ENCODE measurements at places on chromosomes 13 and 19.

- H3K27ac ChIP-seq: no peak overlapping the region
- peaks cover 3% of the 10 kb centered on the region for H3K4me1 ChIP-seq
- H3K36me3 ChIP-seq: no peaks in the 10 kb centered on the region
- no peak for DNase-seq
Measured at GRCh38 chr13:110474713-110475112, 86.8 kb downstream of the RAB20 start.

- H3K4me1 ChIP-seq: peaks cover 2% of the 10 kb centered on the region
- peak; percentile 37 for DNase-seq
- peaks cover 4% of the 10 kb centered on the region for H3K36me3 ChIP-seq
- no peak overlapping the region for H3K27ac ChIP-seq
- H3K27me3 ChIP-seq: peaks cover 58% of the 10 kb centered on the region
- H3K4me3 ChIP-seq: no peak overlapping the region
Measured at GRCh38 chr19:1774989-1775772, 21.9 kb downstream of the ONECUT3 start.

DNA sequence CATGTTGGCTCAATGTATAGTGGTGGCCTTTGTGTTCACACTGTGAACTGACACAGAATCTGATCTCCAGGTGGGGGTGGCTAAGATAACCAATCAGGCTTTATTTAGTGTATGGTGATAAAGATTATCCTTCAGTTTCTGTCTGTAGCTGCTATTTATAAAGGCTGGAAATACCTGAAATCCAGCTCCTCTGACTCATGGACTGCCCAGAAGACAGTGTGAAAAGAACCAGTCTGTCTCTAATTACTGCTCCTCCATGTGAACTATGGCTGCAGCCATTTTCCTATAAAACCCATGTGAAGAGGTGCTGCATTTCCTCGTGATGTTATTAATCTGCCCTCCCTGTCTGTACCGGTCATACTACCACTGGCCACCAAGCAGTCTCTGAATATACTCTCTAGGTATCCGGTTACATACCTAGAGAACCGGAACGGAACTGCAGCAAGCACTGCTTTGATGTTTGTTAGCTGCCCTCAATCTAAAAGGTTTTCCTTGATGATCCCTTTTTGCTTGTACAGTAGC, 238.0 kb downstream of the LHFPL6 start:
- DNase-seq: no peak
- H3K27ac ChIP-seq: no peak overlapping the region
- H3K27me3 ChIP-seq: peaks cover 14% of the 10 kb centered on the region
- H3K36me3 ChIP-seq: no peaks in the 10 kb centered on the region
- H3K4me1 ChIP-seq: no peaks in the 10 kb centered on the region

GRCh38 chr19:12769689-12770088, 5.7 kb downstream of the HOOK2 start:
- no peaks in the 10 kb centered on the region for H3K27me3 ChIP-seq
- peak; percentile 84 for DNase-seq
- peaks cover 2% of the 10 kb centered on the region for H3K36me3 ChIP-seq
- peak overlapping the region; percentile 49 for H3K4me3 ChIP-seq
- peaks cover 12% of the 10 kb centered on the region for H3K4me1 ChIP-seq

- H3K4me1 ChIP-seq: no peaks in the 10 kb centered on the region
- H3K4me3 ChIP-seq: no peak overlapping the region
- H3K27ac ChIP-seq: no peak overlapping the region
- no peaks in the 10 kb centered on the region for H3K27me3 ChIP-seq
- no peak for DNase-seq
Measured at GRCh38 chr13:35630551-35631275, 154.2 kb upstream of the MAB21L1 start.

DNA sequence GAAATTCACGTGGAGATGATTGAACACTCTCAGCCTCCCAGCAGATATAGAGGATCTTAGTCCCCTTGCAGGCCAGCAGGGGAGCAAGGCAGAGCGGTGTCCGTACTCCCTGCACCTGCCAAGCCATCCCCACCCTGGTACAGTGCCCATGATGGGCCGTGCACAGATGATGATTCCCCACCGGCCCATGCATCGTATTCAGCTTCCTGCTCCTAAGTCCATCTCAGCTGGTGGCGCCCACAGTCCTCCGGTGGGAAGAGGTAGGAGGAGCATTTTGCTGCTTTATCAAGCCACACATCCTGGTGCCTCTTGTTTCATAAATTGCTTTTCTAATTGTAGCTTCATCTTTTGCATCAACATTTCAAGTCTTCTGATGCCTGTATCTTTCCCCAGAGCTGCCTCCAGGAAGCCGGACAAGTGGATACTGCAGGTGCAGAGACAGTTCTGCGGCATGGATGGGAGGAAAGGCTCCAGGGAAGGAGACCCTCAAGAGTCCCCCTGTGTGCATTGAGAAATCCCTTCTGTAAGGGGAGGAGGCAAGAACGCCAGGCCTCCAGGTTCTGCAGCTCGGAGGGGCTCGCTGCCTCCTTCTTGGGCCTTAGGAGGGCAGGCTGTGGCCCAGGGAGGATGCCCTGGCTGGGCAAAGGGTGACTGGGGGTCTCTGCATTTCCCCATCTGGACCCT, 55.3 kb downstream of the F2RL3 start:
- DNase-seq: no peak
- no peak overlapping the region for H3K27ac ChIP-seq
- H3K4me3 ChIP-seq: no peak overlapping the region
- H3K4me1 ChIP-seq: no peaks in the 10 kb centered on the region

DNA sequence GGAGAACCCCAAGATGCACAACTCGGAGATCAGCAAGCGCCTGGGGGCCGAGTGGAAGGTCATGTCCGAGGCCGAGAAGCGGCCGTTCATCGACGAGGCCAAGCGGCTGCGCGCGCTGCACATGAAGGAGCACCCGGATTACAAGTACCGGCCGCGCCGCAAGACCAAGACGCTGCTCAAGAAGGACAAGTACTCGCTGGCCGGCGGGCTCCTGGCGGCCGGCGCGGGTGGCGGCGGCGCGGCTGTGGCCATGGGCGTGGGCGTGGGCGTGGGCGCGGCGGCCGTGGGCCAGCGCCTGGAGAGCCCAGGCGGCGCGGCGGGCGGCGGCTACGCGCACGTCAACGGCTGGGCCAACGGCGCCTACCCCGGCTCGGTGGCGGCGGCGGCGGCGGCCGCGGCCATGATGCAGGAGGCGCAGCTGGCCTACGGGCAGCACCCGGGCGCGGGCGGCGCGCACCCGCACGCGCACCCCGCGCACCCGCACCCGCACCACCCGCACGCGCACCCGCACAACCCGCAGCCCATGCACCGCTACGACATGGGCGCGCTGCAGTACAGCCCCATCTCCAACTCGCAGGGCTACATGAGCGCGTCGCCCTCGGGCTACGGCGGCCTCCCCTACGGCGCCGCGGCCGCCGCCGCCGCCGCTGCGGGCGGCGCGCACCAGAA, 1.1 kb downstream of the SOX1 start:
- H3K27me3 ChIP-seq: peaks cover 62% of the 10 kb centered on the region
- H3K4me3 ChIP-seq: no peak overlapping the region
- H3K36me3 ChIP-seq: peaks cover 12% of the 10 kb centered on the region
- H3K4me1 ChIP-seq: peaks cover 9% of the 10 kb centered on the region

DNA sequence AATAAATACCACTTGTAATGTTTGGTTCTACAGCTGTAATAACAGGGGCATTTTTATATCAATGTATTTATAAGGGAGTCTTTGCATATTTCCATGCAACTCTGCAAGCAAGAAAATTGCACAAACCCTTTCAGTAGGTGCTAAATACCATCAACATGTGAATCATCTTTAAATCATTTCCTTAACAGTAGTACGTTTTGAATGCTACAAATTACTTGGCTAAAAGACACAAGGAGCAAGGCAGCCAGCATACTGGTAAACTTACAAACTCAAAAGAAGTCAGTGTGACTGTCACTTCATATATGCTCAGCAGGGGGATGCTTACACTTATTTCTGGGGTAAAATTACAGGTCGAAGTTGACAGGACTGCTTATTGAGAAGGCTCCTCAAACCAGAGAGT, 402.4 kb downstream of the EFNB2 start:
- H3K36me3 ChIP-seq: no peaks in the 10 kb centered on the region
- H3K27me3 ChIP-seq: peaks cover 7% of the 10 kb centered on the region
- no peak for DNase-seq
- no peak overlapping the region for H3K4me3 ChIP-seq

DNA sequence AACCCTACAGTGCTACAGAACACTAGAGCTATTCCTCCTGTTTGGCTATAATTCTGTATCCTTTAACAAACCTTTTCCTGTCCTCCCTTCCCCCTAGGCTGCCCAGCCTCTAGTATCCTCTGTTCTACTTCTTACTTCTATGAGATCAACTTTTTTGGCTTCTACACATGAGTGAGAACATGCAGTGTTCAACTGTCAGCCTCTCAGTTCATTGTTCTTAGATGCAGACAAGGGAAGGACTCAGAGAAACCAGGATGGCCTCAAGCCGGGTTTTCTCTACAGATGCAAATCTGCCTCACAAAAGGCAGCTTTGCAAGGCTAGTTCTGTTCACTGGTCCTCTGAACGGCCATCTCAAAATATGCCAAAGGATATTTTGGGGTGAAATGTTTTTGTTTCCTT, 18.4 kb downstream of the AMER2 start:
- no peaks in the 10 kb centered on the region for H3K36me3 ChIP-seq
- no peak for DNase-seq

DNA sequence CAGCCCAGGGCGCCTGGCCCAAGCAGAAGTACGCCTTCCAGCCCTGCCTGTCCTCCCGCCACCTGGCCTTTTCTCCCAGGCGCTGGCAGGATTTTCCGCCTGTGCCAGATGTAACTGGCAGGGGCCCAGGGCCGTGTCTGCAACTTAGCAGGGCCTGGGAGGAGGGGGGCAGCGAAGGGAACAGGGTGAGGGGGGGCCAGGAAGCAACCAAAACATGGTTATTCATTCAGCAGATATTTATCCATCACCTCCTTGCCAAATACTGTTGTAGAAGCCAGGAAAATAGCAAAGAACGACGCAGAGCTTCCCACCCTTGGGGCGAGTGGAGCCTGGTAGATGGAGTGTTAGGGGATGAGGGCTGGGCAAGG, 5.6 kb downstream of the TLE6 start:
- H3K36me3 ChIP-seq: no peaks in the 10 kb centered on the region
- no peak for DNase-seq
- H3K27ac ChIP-seq: no peak overlapping the region
- H3K27me3 ChIP-seq: peaks cover 13% of the 10 kb centered on the region

GRCh38 chr13:46101484-46102254, 3.2 kb downstream of the CPB2 start:
- no peaks in the 10 kb centered on the region for H3K36me3 ChIP-seq
- H3K4me1 ChIP-seq: no peaks in the 10 kb centered on the region
- no peak overlapping the region for H3K4me3 ChIP-seq
- no peak for DNase-seq
- no peak overlapping the region for H3K27ac ChIP-seq

DNA sequence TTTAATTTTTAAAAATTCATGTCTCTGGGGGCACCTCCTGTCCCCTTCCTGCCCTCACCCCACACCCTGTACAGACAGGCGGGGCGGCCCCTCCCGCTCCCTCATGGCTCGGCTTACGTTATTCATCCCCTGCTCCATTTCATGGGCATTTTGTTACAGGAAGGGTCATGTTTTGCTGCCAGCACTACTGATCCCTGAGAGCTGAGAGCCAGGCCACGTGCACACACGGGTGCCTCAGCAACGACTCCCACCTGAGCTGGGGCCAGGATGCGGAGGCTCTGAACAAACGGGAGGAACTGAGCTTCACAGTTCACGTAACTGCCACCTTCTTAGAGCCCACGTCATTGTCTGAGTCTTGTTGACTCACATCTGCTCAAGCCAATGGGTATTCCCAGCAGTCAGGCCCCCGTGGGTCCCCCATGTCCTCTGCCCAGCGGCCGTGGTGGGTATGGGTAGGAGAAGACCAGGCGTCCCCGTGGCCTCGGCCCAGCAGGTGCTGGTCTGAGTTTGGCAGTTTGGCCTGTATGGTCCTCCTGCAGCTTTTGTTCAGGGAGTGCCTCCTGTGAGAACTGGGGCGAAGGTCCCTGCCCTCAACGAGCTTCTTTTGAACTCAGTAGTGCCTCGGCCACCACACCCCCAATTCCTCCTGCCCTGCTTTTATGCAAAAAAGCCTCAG, 16.4 kb upstream of the TMEM255B start:
- peak; percentile 58 for DNase-seq
- peaks cover 28% of the 10 kb centered on the region for H3K4me1 ChIP-seq
- no peak overlapping the region for H3K27ac ChIP-seq
- no peak overlapping the region for H3K4me3 ChIP-seq
- H3K27me3 ChIP-seq: peaks cover 15% of the 10 kb centered on the region

- DNase-seq: no peak
- H3K4me1 ChIP-seq: peaks cover 21% of the 10 kb centered on the region
- H3K4me3 ChIP-seq: peak overlapping the region; percentile 83
- peak overlapping the region; percentile 88 for H3K27ac ChIP-seq
- peaks cover 15% of the 10 kb centered on the region for H3K36me3 ChIP-seq
Measured at GRCh38 chr19:32404933-32405430, 588 bp upstream of the DPY19L3 start.

- no peak overlapping the region for H3K27ac ChIP-seq
- H3K36me3 ChIP-seq: no peaks in the 10 kb centered on the region
- no peaks in the 10 kb centered on the region for H3K4me1 ChIP-seq
- H3K4me3 ChIP-seq: no peak overlapping the region
- no peak for DNase-seq
Measured at GRCh38 chr13:30934381-30934780, 1.9 kb downstream of the TEX26 start.

GRCh38 chr19:42172261-42172660, 40.0 kb upstream of the POU2F2 start:
- peaks cover 12% of the 10 kb centered on the region for H3K4me1 ChIP-seq
- DNase-seq: no peak
- no peak overlapping the region for H3K27ac ChIP-seq
- H3K4me3 ChIP-seq: no peak overlapping the region
- H3K36me3 ChIP-seq: no peaks in the 10 kb centered on the region
- peaks cover 17% of the 10 kb centered on the region for H3K27me3 ChIP-seq

DNA sequence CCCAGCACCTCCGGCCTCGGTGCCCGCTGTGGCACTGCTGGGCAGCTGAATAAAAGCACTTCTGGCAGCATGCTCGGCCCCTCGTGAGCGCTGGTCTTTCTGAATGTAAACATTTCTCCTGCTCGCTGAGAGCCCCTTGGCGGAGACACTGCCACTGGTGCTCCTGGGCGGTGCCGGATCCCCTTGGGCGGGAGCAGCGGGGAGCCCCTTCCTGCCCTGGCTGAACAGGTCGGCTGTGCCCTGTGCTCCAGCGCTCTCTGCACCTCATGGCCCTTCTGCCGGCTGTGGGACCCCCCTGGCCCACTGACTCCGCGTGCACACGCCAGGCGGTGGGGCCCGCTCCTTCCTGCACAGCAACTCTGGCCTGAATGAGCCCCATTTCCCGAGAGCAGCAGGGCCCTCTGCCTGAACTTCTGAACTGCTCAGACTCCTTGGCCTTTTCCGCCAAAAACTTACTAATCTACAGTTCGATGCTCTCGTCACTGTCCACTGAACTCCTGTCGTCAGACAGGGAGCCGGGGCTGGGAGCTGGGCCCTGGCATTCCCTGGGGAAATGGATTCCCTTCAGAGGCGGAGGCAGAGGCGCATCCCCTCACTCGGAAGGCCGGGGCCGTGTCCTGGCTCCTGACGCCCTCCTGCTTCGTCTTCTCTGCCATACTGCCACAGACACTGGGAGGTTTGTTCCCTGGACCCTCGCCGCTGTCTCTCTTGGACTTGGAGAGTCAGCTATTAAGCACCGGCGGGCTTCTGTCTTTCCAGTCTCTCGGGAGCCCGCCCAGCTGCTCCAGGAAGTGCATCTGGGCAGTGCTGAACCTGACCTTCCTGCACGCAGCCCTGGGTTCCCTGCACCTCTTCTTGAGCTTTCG, 14.2 kb downstream of the RB1 start:
- no peak overlapping the region for H3K27ac ChIP-seq
- H3K27me3 ChIP-seq: peaks cover 5% of the 10 kb centered on the region
- peak overlapping the region; percentile 56 for H3K4me3 ChIP-seq
- peaks cover 47% of the 10 kb centered on the region for H3K4me1 ChIP-seq

All from activated CD8-positive, alpha-beta T cell treated with anti-CD3 and anti-CD28 coated beads for 36 hours (primary cell).